T-helper 1 cell (primary cell): ENCODE measurements at places on chromosomes 5 and 9.

- DNase-seq, result no peak
Observed at GRCh38 chr5:129078247-129078646, 16.3 kb upstream of the ISOC1 start.

- no peak for DNase-seq
Observed at GRCh38 chr9:70111641-70112236, 68.1 kb downstream of the MAMDC2 start.

DNA sequence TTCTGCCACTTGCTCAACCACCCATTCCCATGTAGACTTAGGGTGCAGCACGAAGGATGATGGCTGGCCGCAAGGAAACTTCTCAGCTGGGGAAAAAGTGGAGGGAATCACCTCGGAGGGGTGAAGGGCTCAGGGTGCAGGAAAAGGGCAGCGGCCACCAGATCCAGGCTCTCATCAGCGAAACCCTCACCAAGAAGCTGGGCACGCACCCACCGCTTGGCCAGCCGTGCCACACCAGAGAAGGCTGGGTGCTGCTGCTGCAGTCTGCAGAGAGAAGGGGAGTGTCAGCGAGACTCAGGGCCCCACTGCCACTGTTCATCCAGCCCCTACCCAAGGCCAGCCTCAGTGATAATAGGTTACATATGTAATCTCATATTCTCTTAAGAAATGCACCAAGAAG, 8.6 kb downstream of the NOL6 start:
- no peak for DNase-seq

DNA sequence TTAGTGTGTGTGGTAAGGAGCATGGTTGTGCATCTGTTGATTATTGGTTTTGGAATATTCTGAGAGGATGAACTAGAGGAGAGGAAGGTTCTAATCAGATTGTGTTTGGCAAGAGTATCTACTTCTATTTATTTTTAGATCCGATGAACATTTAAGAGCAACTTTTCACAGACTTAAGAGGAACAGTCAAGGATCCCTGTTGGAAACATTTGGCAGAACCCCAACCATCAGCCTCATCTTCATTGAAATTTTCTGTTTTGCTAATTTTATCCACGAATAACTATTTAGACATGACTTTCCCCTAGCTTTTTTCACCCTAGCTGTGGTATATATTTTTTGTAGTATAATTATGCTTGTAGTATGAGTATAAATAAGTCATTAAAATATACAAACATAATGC, 868.5 kb downstream of the MAT2B start:
- no peak for DNase-seq

- peak; percentile 46 for DNase-seq
Observed at GRCh38 chr9:128159522-128159783, 612 bp upstream of the BBLN start.

- DNase-seq, result no peak
Observed at GRCh38 chr5:132498152-132498551, 7.6 kb upstream of the IRF1 start.

DNA sequence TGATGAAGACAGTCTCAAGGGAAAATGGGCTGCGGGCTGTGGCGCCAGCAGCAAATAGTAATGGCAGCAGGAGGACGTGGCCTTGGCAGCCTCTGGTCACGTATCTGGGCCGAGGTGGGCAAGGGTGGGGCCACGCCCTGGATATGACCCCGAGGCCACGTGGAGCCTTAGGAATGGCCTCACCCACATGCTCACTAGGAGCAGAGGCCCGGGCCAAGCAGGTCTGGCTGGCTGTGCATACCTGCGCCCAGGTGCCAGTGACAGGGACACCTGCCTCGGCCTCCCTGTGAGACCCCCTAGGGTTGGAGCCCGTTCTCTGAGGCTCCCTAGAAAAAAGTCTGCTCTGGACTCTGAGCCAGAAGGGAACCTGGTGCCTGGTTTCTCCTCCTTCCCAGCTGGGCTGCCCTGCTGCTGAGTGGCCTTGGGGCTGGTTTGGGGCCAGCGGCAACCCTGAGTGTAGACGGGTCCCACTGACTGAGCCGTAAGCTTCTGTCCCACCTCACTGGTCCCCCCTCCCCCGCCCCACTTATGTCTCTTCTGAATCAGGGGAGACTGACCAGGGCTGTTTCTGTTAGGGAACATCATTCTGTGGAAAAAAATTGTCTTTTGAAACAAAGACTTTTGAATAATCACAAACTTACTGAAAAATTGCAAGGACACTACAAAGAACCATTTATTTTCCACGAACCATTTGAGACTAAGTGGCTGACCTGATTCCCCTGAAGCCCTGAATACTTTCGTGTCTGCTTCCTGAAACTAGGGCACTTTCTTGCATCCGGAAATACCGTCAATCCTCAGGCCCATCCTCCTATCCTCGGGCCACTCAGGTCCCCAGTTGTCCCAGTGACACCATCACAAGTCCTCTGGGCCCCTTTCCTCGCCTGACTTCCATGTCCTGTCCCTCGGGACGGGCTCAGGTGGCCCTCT, 60.8 kb downstream of the WNK2 start:
- DNase-seq, result no peak

- no peak for DNase-seq
Observed at GRCh38 chr5:167750586-167750985, 540.9 kb upstream of the WWC1 start.

DNA sequence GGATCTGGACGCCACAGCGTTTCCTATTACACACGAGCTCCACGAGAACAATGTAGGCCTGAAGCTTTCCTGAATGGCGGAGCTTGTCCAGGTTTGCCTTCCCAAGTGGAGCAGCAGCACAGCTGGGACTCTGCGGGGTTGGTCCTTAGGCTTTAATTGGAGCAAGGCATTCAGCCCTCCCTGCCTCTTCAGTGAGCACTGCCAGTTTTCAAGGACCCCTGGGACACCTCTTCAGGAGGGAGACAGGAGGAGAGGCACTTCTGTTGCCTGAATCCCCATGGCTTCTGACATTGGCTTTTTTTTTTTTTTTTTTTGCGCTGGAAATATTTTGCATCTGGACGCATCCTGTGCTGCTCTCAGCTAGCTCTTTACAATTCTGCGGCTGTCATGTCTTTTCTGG, 179.4 kb downstream of the SEMA6A start:
- DNase-seq, result no peak

GRCh38 chr9:133341369-133342068, 5.5 kb upstream of the SURF6 start:
- DNase-seq, result no peak

- DNase-seq, result no peak
Observed at GRCh38 chr5:24703934-24704333, 59.2 kb upstream of the CDH10 start.

DNA sequence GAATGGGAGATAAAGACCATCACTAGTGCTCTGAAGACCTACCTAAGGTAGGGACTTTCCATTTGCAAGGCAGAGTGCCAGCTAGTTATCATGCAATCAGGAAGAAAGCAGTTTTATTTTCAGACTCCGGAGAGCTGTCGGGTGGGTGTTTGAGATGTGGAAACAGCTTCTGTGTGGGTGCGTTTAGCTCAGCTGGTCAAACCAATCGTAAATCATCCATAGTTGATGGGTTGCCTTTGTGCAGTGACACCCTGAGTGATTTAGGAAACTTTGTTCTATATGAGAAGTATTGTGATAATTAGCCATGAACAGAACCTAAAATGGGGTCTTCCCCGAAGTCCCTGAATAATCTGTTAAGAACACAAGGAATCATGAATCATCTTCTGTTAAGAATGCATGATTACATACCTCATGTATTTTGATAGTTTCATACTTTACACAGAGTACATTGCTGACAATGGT, 284.3 kb downstream of the ARHGAP26 start:
- no peak for DNase-seq

DNA sequence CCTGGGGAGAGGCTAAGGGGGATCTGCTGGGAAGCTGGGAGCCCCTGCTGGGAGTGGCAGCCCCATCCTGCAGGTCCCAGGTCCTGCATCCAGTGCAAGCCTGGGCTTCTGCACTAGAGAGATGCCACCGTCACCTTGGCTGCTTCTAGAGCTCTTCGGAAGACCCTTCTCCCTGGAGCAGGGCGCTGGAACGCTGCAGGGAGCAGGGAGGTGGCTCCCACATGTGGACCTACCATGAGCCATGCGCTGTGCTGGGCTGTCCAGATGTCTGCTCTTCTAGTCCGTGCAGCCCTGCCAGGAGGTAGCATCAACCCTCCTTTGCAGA, 90.9 kb upstream of the PHYKPL start:
- no peak for DNase-seq

GRCh38 chr9:95239071-95239470, 78.4 kb downstream of the FANCC start:
- DNase-seq, result no peak

DNA sequence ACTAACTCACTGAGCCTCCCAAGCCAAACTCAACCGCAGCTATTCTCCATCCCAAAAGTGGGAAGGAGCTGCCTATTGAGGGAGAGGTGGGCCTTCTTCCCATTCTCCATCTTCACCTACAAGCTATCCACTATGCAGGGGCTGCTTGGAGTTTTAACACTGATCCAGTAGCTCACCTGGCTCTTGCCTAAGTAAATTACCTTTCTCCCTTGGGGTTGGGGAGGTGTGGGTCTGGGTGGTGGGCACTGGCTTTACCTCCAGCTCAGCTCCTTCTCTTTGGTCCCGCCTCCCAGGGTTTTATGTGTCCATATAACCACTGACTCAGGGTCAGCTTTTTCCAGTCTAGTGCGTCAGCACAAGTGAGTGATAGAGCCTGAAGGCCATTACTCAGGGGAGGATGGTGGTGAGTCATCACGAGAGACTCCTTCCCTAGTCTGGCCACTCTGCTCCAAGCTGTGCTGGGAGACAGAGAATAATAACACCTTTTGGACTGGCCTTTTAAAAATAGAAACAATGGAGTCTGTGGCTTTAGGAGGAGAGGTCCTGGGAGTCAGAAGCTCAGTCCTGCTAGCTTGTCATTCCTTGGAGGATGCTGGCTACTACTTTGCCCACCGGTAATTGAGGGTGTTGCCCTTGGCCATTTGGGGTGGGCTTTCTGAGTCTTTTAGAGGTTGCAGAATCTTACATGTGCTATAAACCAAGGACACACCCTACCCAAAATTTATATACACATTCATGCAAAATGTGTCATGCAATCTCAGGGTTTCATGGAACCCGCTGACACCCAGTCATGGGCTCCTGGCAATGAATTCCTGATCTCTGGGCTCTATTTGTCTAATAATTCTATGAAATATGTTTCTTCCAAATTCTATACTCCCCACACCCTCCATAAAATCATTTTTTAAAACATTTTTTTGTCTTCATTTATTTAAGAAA, 35.6 kb upstream of the ATP6V1G1 start:
- DNase-seq, result no peak

- DNase-seq, result no peak
Observed at GRCh38 chr9:76619640-76620039, 144.6 kb upstream of the PCA3 start.

DNA sequence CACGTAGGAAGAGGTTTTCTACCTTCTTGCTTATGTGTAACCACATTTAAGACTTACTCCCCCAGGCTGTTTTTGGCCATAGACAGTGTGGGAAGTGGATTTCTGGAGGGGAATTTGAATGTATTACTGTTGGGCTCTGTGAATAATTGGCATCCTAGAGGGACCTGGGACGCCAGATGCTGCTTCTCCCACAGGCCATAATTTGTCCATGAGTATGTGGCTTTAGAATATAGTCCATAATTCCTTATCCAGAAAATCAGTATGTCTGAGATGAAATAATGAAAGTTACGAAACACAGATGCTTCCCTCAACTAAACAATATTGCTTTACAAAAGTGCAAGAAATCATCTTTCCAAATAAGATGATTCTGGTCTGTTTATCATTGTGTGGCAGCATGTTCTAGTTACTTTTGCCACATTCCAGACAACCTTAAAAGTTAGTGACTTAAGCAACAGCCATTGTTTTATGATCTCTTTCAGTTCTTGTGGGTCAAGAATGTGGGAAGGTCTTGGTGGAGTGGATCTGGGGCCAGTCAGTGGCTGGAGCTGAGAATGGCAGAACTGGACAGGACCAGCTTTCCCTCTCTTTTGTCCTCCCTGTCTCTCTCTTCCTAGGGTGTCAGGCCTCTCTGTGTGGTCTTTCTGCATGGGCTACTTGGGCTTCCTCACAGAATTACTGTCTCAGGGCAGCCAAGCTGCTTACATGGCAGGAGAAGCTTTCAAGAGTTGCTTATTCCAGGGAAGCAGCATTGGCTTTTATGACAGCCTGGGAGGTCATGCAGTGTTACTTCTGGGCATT, 79.4 kb downstream of the FBXL7 start:
- no peak for DNase-seq

DNA sequence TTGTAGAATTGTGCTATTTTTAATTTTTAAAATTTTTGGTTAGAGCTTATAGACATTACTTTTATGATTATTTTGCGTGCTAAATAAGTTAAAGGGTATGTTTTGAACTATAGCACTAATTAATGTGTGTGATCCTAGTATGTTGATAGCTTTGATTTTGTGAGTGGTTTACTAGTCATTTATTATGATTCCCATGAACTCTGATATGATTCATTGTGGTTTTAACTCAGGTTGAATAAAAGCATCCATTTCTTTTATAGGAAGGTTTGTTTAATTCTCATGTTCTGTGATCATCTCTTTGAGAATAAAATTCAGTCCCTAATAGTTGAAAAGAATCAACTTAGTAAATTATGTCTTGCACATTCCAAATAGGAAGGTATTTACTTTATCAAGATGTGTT, 22.5 kb downstream of the C5orf22 start:
- no peak for DNase-seq

DNA sequence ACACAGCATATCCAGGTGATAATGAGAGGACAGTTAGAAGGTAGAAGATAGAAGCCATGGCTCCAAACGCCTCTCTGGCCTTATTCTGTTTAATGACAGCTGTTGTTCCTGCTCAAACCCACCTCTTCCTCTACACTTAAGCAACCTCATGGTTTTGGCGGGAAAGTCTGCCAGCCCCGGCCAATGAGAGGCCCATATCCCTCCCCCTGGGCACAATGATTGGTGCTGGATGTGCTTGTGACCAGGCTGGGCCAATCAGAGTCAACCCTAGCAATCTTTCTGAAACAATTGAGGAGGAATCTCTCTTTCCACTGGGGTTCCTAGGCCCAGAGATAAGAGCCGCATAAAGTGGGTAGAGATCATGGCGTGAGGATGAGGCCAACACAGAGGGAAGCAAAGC, 4.8 kb upstream of the GFI1B start:
- DNase-seq, result no peak

DNA sequence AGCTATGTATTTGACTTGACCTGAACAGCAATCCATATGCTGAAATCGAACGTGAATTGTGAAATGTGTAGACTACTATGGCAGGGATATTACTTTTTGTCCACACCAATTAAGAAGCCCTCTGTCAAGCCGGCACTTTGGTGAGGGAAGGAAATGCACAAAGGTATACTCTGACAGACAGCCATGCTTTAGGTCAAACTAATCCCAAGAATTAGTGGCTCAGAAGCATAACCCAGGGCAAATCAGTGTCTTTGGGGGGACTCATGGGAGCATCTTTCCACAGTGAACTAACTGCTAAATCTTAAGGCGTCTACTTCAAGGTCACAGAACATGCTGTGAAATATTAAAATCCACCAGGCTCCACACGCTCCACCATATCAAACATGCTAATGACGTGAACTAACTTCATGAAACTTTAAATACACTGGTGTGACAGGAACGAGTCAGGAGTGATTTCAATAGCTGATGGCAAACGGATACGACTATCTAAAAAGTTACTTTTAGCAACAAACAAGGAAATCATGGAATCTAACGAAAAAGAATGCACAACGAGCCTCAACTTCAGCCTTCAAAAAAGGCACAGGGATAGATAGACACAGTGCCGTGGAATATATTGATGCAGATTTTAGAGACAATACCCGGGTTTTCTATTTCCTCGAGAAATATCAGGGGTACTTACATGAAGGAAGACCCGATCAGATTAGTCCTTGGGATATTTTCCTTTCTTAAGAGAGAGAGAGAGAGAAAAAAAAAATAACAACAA, 527 bp downstream of the MEF2C start:
- no peak for DNase-seq

GRCh38 chr5:61622156-61622555, 290.1 kb downstream of the ZSWIM6 start:
- DNase-seq, result no peak
